Femur (tissue), 1 donor: ENCODE measurements at places on chromosomes 16 and 17.

- no peak for DNase-seq
These were observed 582.7 kb upstream of the PSMD7 start for GRCh38 chr16:73713778-73714495.

DNA sequence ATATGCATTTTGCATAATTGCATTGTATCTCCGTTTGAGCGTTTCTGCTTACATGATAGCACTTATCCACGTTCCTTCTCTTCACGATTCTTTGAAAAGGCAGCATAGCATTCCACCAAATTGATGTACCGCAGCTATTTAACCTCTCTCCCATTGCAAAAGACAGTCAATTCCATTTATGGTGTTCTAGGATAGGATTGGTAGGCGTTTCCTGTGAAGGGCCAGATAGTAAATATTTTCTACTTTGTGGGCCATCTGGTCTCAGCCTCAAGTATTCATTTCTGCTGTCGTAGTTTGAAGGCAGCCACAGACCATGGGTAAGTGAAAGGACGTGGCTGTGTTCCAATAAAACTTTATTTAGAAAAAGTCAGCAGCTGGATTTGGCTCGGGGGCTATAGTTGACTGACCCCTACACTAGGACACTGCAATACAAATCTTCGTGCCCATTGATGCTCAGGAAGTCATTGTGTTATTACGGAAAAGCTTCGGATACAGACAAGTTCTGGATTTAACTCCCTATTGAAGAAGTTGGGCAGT is 10.1 kb downstream of the SNX29 start:
- DNase-seq, result no peak

DNA sequence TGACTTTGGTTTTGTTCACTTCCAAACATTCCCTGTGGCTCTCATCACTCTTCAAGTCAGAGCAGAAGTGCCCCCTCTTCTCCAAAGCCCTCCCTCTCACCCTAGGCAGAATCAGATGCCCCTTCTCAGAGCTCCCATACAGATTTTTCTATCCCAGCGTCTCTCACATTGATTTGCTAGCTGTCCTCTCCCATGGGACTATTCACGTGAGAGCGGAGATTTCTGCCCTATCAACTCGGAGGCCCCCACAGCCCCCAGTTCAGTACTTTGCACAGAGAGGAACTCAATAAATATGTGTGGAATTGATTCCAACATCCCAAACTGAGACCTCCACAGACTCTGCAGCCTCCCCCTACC is 182.6 kb downstream of the C16orf78 start:
- DNase-seq, result no peak

DNA sequence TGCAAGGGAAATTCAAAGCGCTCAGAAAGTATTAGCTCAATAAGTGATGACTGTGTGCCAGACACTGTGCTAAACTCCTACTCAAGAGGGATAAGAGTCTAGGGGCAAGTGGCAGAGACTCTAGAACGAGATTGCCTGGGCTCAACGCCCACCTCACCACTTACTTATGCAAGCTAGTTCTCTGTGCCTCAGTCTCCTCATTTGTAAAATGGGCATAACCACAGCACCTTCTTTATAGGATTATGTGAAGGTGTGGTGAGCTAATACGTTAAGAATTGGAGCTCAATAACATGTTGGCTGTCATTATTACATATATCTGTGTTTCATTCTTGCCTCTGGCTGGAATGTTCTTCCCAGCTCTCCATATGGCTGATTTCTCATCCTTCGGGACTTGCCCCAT is 15.4 kb downstream of the DEXI start:
- DNase-seq, result no peak

DNA sequence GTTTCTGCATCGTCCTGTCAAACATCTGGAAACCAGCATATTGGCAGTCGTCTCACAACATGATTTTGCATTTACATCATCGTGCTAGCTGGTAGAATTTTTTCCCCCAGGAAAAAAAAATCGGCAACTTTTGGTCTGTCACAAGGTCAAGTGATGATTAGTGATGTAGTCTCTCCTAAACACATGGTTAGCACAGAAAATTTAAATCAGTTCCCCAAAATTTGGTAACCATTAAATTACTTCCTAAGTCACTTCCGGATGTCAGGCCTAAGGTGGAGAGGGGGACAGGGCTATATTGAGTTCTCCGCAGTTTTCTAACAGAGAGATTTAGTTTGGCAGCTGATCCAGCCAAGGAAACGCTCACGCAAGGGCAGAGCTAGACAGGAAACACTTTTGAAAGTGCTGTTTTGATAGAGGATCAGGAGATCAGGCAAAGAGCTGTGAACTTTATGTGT is 271.0 kb upstream of the TBX2 start:
- DNase-seq, result peak; percentile 37

DNA sequence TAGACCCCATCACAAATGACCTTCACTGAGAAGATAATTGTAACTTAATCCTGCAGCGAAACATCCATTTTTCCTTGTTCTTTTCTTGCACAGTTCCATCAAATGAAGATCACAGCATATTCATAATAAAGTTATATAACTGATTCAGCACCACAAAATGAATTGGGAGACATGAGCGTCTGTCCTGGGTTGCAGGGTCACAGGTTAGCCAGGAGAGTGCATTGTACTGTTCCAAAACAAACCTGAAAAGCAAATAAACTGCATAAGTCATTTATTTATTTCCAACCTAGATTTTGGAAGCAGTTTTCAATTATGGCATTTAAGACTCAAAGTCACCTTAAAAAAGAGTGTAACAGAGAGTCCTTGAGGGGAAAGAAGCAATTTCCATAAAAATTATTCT is 18.6 kb upstream of the INTS2 start:
- DNase-seq, result no peak

DNA sequence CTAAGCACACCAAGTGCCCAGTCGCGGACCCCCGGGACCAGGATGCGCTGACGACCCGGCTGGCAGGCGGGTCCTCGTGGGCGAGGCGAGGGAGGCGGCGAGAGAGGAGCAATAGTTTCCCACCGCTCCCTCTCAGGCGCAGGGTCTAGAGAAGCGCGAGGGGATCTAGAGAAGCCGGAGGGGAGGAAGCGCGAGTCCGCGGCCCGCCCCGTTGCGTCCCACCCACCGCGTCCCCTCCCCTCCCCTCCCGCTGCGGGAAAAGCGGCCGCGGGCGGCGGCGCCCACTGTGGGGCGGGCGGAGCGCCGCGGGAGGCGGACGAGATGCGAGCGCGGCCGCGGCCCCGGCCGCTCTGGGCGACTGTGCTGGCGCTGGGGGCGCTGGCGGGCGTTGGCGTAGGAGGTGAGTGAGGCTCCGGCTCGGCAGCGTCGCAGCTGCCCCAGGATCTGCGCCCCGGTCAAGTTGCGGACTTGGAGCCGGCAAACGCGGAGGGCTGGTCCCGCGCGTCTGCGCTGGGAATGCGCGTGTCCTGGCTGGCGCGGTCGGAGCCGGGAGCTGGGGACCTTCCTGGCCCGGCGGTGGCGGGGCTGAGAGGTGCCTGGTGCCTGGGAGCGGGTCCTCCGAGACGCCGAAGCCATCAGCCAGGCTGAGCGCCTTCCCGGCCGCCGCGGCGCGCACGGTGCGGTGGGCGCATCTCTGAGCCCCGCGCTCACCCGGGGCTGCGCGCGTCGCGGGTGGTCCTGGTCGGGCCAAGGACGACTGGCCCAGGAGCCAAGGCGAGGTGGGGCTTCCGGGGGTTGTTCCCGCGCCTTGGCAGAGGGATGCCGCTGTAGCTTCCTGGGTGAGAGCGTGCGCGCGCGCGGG is at the start of gene ITGB3:
TSS of gene ITGB3 (plus strand) at position 287 of the 862 bp plus-strand sequence. CDS start at position 322, 35 bp downstream.
- DNase-seq, result peak; percentile 81

- DNase-seq, result no peak
These were observed 4.6 kb downstream of the GP2 start for GRCh38 chr16:20322696-20323095.

DNA sequence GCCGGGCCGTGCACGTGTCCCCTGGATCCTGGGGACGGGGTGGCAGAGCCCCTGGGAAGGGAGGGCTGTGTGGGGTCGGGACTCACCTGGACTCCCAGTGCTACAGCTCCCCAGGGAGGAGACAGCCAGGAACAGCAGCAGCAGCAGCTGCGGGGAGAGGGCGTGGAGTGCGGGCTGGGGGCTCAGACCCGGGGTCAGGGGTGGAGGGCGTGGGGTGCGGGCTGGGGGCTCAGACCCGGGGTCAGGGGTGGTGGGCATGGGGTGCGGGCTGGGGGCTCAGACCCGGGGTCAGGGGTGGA is 20.7 kb downstream of the TPSD1 start:
- DNase-seq, result no peak

DNA sequence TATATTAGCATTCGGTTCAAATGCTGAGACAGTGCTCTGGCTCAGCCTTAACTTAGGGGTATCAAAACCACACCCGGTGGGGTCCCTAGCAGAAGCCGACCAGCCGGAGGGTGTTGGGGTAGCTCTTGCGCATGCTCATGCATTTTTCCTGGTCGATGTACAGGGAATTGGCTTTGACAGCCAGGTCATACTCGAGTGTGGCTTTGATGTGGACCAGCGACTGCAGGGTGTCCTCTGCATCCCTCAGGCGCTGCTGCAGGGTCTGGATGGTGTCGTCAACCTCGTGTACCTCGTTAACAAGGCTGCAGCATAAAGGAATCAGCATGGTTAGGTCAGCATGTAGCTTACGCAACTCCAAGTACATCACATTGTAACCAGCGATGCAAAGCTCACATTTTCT is 37.5 kb downstream of the TEKT3 start:
- DNase-seq, result no peak

- no peak for DNase-seq
These were observed 115.5 kb upstream of the SMURF2 start for GRCh38 chr17:64777415-64778239.

DNA sequence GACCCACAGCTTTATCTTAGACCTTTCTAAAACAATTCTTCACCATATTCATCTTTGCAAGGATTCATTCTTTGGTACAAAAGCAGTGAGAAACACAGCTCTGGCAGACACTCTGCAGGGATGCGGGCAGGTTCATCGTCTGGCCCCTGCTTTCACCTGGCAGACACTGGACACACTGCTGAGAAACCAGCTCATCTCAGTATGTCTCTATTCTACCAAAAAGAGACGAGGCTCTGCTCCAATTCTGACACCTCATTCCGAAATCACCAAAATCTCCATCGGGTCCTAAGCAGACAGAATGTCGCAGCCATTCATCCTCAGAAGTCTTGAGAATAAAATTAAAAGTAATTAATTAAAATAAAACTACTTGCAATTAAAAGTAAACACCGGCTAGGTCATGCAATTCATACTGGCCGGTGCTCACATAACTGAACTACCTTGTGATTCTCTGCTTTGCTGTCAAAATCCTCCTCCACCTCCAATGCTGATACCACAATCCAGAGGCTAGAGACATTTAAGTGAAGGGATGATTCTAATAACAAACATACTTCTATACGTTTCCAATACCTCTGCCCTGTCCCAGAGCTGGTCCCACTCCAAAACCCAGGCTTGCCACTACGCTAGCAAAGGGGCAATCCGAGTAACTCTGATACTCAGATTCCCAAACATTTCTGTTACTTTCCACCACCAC is 1.3 kb downstream of the RNF157 start:
- no peak for DNase-seq

DNA sequence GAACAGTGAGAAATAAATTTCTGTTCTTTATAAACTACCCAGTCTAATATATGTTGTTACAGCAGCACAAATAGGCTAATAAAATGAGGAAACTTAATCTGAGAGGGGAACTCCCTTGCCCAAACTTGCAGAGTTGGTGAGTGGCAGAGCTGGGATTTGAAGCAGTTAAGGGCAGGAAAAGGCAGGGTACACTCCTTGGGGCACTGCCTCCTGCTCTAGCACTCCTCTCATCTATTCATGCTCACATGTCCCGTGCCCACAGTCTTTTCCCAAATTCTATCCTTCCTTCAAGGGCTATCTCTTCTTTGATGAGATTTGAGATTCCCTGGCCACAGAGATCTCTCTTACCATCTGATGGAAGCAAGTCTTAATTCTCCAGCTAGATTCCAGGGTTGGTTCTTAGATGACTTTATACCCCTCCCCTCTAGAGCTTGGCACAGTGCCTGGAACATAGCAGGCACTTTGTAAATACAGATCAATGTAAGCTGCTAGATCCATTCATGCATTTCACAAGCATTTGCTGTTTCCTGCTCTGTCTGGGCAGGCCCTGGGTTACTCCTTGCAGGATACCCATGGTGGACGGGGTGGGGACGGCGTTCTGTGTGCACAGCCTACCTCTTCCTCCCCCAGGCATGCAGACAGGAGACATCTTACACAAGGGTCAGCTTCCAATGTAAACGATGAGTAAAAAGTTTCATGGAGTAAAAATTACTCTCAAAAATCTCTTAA is 39.2 kb upstream of the ABCC12 start:
- DNase-seq, result no peak

- DNase-seq, result no peak
These were observed 3.7 kb downstream of the LDHD start for GRCh38 chr16:75112734-75113491.

DNA sequence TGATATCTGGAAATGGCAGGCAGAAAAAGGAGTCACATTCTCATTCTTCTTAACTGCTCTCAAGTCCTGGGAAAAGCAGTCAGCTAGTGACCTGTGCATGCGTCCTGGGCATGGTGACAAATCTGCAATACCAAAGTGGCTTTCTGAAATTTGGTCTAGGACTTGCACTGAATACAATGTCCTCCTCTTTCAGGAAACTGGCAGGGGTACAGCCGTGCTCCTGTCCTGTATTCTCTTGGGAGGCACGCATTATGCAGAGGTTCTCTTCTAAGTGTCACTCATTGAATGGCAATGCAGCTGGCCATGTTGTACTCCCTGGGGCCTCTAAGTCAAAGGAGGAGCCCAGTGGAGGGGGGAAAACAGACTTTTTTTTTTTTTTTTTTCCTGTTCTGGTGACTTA is 10.6 kb downstream of the PHF12 start:
- no peak for DNase-seq

- DNase-seq, result no peak
These were observed 450 bp upstream of the C1QBP start for GRCh38 chr17:5439446-5439764.

GRCh38 chr17:81635973-81636504 is 873 bp downstream of the NPLOC4 start:
- no peak for DNase-seq

- DNase-seq, result no peak
These were observed 265.8 kb upstream of the ELAC2 start for GRCh38 chr17:13283606-13284005.

DNA sequence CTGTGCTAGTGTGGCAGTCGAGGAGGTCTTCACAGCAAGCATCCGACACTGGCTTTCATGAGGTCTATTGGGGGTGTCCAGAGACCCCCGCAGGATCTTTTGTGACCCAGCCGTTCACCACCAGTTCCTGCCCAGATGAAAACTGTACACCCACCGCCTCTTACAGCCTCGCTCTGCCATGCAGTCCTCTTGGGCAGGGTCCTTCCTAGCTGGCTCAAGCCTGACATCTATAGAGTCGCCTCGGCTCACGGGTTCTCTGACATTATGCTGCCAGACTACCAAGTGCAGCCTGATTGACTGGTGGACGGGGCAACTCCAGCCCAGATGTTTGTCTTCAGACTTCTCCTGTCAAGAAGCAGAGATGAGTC is 14.6 kb upstream of the CLEC10A start:
- DNase-seq, result no peak
